Forelimb muscle (tissue), 1 donor: ENCODE measurements at places on chromosomes 5 and 9.

- DNase-seq = no peak
Observed at GRCh38 chr5:56310711-56311204, 77.6 kb upstream of the ANKRD55 start.

GRCh38 chr9:87343816-87344430 lies 153.7 kb upstream of the DAPK1 start:
- no peak for DNase-seq

- no peak for DNase-seq
Observed at GRCh38 chr5:763397-763796, 21.1 kb downstream of the ZDHHC11B start.

GRCh38 chr9:109742776-109743348 lies 37.1 kb upstream of the PALM2AKAP2 start:
- DNase-seq = no peak

DNA sequence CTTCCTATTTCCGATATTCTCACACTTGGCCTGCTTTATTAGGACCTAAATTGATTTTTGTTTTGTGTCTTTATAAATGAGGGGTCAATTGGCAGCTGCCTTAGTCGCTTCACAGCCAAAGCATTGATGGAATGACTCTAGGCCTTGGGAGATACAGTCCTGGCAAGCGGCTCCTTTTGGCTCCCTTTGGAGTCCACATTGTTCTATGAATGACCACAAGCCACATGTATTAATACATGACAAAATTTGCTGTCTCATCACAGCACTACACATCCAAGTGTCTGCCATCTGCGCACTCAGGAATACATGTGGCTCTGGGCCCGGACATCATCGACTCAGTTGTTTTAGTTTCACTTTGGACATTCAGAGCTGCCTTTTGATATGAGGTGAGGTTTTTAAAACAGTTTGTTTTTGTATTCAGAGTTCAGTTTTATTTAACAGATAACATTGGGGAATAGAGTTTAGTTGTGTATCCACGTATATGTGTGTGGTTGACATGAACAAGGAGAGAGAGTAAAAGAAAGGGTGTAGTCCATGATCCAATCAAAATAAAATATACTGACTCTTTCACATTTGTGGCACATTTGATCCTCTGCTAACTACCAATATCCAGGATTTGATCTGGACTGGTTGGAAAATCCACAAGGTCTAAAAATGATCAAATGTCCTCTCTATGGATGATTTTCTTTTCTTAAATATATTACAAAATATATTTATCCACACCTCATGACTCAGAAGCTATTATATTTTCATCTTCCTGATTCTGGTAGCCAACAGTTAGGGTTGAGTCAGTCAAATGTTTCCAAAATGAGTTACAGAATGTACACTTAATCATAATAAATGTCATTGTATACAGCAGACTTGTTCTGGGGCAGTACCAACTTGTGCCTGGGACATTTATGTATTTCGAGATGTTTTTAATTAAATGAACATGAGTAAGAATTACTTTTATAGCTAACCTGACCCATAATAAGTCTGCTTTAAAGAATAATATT lies 114.0 kb upstream of the MTAP start:
- DNase-seq = no peak
